ENCODE measurements at places on chromosomes 16 and 17. TPM values are rescaled to one million over a fixed set of nuclear protein-coding genes. Genes with fewer than 3 reads are reported as not detected.
A peak's percentile ranks its signal among the peaks of the same experiment; 100 is the strongest.

DNA sequence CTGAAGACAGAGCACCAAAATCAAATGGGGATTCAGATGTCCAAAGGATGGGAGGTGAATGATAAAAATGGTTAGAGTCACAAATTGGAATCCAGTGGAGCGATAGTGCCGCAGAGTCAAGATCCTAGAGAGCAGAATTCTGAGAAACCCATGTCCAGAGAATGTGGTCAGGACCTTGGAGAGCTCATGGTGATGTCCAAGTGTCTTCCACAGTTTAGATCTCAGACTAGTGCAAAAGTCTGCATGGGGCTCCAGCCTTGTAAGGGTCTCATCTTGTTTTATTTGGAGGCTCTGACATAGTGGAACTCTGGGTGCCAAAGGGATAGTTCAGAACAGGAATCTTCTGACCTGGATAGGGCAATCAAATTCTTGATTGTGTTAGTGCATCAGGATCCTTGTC lies 245.9 kb upstream of the HSBP1 start:
- DNase-seq = peak; percentile 27

DNA sequence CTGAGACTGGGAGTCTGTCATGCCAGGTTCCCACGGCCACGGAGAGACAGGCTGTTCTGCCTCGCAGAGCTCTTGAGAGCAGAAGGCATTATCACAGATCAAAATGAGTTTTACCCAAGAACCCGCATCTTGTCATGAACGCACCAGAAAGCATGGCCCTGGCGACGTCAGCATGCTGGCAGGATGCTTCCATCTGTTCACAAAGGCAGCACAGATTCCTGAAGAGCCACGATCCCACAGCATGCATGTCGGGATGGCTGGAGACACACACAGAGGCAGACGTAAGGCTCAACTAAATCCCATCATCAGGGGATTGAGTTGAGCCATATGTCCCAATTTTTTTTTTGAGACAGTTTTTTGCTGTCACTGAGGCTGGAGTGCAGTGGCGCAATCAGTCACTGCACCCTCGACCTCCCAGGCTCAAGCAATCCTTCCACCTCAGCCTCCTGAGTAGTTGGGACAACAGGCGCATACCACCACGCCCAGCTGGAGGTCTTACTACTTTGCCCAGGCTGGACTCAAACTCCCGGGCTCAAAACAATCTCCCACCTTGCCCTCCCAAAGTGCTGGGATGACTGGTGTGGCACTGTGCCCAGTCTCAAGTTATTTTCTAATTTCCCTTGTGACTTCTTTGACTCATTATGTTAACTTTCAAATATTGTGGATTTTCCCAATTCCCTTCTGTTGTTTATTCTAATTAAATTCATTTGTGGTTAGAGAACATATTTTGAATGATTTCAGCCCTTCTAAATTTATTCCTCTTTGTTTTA lies 11.1 kb downstream of the FANCA start:
- peak; percentile 8 for DNase-seq

The ZG16 gene
- total RNA-seq = not detected

The BAHCC1 gene
- 14.3 TPM for total RNA-seq

DNA sequence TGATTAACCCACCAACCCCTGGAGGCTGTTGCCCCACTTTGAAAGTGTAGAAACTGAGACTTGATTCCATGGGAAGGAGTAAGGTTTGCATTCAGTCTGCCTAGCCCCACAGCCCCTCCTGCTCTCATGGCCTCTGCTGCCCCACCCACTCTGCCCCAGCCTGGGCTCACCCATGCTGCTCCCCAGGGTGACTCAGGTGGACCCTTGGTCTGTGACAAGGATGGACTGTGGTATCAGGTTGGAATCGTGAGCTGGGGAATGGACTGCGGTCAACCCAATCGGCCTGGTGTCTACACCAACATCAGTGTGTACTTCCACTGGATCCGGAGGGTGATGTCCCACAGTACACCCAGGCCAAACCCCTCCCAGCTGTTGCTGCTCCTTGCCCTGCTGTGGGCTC lies 6.5 kb downstream of the PRSS41 start:
- no peak for DNase-seq

DNA sequence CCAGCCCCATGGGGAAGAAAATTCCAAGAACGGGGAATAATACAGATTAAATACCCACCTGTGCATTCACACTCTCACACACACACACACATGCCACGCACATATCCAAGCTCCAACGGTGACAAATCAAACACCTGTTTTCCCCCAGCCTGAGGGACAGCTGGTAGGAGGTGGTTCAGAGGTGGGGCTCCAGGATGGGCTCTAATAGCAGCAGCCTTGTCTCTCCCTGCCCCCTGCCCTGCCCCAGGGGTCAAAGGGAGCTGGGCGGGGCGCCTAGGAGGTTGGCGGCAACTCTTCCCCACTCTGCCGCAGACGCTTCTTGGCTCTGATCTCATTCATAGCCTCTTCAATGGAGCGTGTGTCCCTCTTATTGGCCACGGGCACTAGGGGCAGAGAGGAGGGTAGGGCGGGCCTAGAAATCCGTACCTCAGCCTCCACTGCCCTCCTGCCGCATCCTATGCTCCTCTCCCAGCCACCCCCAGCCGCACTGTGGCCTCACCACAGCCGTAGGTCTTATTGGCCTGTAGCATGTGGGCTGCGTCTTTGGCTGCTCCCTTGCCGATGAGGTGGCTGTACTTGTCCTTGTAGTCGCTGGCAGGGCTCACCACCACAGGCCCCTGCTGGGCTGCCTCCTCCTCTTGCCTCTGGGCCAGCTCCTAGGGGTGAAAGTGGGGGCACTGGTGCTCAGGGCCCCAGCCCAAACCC lies 8.2 kb downstream of the SPAG7 start:
- no peak for DNase-seq

GRCh38 chr16:14020141-14020540 lies 51.0 kb upstream of the MRTFB start:
- no peak for DNase-seq

DNA sequence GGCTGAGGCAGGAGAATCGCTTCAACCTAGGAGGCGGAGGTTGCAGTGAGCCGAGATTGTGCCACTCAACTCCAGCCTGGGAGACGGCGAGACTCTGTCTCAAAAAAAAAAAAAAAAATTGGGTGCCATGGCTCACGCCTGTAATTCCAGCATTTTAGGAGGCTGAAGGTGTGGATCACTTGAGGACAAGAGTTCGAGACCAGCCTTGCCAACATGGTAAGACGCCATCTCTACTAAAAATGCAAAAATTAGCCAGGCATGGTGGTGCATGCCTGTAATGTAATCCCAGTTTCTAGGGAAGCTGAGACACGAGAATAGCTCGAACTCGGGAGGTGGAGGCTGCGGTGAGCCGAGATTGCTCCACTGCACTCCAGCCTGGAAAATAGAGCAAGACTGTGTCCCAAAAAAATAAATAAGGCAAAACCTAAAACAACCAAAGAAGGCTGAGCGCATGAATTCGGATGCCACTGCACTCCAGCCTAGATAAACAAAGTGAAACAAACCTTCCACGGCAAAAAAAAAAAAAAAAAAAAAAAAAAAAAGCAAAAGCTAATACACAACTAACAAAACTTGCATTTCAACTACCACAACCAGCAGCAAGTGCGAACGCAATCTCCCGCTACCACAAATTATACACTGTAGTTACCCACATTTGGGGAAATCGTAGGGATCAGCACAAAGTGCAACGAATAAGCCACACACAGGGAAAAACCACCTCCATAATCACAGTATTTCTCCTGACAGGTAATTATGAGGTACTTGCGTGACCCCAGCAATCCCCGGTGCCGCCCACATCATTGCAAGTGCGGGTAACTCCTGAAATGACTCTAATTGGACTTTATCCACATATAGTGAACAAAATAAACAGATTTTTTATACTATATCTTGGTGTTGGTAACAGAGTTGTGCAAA lies 25.6 kb downstream of the TEX14 start:
- no peak for DNase-seq

GRCh38 chr16:7716660-7717550 lies 384.3 kb downstream of the RBFOX1 start:
- no peak for DNase-seq

DNA sequence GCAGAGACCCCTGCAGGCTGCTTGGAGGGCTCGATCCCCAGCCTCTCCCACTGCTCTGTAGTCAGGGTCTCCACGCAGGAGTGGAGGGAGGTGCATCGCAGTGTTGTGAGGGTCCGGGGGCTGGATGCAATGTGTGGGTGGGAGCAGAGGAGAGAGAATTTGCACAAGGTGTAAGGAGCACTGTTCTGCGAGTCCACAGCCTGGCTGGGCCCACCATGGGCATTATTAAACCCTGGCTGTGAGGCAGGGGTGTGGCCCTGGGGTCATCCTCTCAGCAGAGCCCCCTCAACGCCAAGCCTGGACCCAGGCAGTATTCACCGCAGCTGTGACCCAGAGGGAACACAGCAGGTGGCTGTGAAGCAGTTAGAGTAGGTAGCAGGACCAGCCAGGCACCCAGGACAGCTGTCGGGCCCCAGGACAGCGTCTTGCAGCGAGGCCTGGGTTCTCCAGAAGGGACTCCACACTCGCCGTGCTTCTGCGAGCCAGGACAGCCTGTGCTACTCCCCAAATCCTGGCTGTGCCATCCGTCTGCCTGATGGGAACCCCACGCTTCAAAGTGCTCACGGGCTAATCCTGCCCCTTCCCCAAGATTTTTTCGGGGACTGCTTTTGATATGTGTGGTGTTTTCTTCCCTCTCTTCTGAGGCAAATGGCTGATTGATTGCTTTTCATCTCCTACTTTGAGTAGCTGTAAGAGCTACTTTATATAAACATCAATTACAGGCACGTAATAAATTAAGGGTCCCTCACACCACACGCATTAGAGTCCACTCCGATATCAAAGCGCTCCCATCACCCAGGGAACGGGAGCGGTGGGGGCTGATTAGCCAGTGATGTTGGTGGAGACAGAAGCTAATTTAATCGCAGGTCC lies 100.9 kb upstream of the GSE1 start:
- DNase-seq = no peak

The RAI1 gene
- total RNA-seq = 7.5 TPM

DNA sequence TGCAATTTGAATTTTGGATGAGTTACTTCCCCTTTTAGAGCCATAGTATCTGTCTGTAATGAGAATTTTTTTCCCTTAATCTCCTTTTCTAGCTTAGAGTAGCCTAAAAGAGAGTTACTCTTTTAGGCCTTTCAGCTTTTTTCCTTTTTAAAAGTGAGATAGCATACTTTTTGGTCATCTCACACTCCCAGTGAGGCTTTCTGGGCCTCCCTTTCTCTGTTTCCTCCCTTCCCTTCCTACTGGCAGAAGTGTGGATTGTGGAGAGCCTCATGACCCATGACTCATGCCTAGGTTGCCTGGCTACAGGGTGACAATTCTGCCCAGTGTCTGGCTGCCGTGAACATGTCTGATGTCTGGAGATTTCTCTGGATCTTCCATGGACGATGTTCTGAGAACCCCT lies 15.2 kb downstream of the KRT23 start:
- peak; percentile 83 for DNase-seq

The DCAKD gene
- 22.2 TPM for total RNA-seq

DNA sequence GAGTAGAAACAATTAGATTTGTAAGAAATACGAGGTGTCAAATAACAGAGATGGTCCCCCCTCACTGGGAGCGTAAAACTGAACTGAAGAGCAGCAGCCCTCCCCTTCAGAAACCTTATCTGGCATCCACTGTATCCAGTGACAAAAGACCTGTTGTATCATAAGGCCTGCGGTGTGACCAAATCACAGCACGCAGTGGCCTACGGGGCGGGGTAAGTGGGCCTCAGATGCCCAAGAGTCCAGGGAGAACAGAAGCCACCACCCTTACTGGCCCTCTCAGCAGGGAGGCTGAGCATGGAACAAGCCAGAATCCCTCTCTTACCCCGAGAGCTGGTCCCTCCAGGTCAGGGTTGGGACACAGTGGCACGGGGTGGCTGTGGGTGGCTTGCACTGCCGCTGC lies 5.5 kb downstream of the JMJD6 start:
- no peak for DNase-seq

The MT1M gene
- total RNA-seq = 10.3 TPM

The GP1BA gene
- not detected for total RNA-seq

DNA sequence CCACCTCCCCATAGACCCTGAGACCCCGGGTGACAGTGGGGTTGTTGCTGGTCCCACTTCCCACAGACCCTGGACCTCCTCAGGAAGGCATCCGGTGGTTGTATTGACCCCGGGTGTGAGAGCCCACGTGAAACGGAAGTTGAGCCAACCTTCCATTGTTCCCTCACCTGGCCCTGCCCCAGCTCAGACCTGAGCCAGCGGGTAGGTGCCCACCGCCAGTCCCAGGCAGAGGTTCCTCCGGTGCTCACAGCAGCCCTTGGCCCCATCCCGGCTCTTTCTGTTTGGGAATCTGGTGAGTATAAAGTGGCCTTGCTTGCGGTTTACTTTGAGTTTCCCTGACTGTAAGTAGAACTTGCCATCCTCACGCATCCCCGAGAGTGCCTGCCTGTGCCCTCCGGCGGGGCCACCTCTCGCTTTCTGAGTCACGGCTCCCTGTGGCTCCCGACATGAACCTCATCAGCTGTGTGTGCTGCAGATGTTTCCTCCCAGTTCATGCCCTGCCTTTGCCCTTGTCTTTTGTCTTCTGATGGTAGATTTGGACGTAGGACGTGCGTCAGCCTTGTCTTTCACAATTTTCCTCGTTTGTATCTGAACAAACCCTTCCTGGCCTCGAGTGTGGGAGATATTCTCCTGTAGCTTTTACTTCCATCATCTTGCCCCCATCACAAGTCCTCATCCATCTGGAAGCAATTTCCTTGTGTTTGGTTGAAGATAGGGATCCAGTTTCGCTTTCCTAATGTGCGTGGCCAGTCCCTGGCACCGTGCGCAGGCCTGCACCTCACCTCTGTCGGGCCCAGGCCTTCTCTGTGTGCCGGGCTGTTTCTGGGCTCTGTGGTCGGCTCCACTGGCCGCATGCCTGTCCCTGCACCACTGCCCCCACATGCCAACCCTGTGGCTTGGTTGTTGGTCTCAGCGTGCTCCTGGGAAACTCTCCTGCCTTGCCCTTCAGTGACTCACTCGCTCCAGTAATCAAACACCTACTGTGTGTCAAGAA lies 76.0 kb downstream of the METRNL start:
- peak; percentile 5 for DNase-seq

DNA sequence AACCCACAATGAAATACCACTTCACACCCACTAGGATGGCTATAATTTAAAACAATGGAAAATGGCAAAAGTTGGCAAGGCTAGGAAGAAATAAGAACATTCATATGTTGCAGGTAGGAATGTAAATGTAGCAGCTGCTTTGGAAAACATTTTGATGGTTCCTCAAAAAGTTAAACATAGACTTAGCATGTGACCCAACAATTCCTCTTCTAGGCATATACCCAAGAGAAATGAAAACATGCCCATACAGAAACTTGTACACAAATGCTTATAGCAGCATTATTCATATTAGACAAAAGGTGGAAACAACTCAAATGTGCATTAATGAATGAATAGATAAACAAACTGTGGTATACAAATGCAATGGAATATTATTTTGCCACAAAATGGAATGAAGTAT lies 36.1 kb downstream of the MEOX1 start:
- DNase-seq = no peak

The PYDC1 gene
- not detected for total RNA-seq

The ITGAD gene
- total RNA-seq = not detected

Measured in fibroblast of the aortic adventitia (primary cell).